Mesothelial cell of epicardium (in vitro differentiated cells): ENCODE measurements at places on chromosomes 3 and 15. TPM values are rescaled to one million over a fixed set of nuclear protein-coding genes. Genes with fewer than 3 reads are reported as not detected.
A peak's percentile ranks its signal among the peaks of the same experiment; 100 is the strongest.

GRCh38 chr3:143314251-143315093 is 194.9 kb downstream of the CHST2 start:
- H3K4me3 ChIP-seq, result no peak overlapping the region
- H3K36me3 ChIP-seq, result no peaks in the 10 kb centered on the region
- H3K27me3 ChIP-seq, result peaks cover 3% of the 10 kb centered on the region
- DNase-seq, result no peak
- peak overlapping the region; percentile 1 for H3K27ac ChIP-seq

Gene CLRN1
- total RNA-seq, result not detected in 3 replicates

DNA sequence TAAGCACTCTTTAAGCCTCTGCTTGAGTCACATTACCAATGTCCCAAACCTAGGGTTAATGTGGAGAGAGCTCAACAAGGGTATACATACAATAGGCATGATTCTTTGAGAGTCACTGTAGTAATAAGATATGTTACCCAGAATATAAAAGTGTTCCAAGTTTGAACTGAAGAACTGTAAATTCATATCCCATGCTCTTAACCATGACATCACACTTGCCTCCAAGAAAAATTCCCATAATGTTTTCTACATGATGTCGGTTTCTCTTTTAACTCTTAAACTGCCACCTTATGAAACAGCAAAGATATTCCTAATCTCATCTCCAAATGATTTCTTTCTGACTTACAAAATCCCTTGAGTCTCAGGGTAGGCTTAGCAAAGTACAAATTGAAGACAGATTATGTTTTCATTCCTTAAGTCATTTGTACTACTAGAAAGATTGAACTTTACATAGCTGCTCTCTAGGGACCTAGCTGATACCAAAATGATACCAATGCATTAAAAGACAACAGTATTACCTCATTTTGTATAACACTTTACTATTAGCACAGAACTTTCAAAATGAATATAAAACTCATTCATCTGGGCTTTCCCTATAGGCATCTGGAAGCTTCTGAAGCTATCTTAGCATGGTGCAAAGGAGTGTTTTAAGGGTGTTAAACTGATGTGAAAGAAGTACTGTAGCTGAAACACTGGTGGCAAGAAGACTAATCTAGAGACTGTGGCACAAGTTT is 127.1 kb downstream of the KCNMB2 start:
- no peak overlapping the region for H3K4me3 ChIP-seq
- DNase-seq, result no peak
- H3K27ac ChIP-seq, result peak overlapping the region; percentile 11
- H3K27me3 ChIP-seq, result no peaks in the 10 kb centered on the region

Gene HMCES
- 26.6 to 31.1 TPM (median 29.6 TPM) in 3 replicates for total RNA-seq

DNA sequence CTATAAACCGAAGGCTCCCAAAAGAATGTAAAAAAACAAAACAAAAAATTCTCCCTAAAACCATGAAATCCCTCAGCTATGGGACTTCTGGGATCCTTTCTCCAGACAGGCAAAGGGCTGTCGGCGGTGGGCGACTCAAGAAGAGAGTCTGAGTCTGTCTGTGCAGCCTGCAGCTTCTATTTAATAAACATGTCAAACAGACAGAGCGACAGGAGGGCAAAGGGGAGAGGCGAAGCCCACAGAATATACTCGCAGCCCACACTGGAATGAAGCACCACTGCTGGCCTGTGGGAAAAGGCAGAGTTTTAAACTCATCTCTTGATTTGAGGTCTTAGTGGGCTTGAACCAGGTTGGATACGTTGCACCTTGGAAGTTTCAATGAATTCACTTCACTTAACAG is 40.2 kb downstream of the ISL2 start:
- no peak for DNase-seq
- H3K36me3 ChIP-seq, result peaks cover 16% of the 10 kb centered on the region
- H3K27ac ChIP-seq, result no peak overlapping the region

- H3K27me3 ChIP-seq, result no peaks in the 10 kb centered on the region
- H3K4me1 ChIP-seq, result peaks cover 40% of the 10 kb centered on the region
- no peak overlapping the region for H3K4me3 ChIP-seq
- no peak for DNase-seq
- peaks cover 11% of the 10 kb centered on the region for H3K36me3 ChIP-seq
- peak overlapping the region; percentile 4 for H3K27ac ChIP-seq
Measured at GRCh38 chr3:29374226-29374625, 93.4 kb downstream of the RBMS3 start.

DNA sequence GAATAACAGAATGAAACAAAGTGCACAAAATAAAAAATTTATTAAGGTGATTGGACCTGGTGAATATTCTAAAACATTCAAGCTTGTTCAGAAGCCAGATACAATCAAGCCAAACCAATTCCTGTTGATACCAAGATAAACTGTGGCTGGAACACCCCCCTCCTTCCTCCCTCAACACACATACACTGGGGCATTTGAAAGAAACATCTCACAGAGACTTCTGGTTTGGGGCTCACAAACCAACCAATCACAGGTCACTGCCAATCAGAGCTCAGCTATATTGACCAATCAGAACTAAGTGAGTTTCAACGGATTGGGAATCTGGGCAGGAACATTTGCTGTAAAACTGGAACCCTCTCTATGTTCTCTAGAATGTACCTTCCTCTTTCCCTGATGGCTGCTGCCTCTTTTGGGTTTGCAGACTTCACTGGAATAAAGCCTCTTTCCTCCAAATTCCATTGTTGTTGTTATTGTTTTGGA is 340.6 kb upstream of the GOLIM4 start:
- H3K27ac ChIP-seq, result no peak overlapping the region
- no peaks in the 10 kb centered on the region for H3K27me3 ChIP-seq
- H3K36me3 ChIP-seq, result peaks cover 12% of the 10 kb centered on the region
- no peak overlapping the region for H3K4me3 ChIP-seq
- H3K4me1 ChIP-seq, result peaks cover 21% of the 10 kb centered on the region
- DNase-seq, result no peak

DNA sequence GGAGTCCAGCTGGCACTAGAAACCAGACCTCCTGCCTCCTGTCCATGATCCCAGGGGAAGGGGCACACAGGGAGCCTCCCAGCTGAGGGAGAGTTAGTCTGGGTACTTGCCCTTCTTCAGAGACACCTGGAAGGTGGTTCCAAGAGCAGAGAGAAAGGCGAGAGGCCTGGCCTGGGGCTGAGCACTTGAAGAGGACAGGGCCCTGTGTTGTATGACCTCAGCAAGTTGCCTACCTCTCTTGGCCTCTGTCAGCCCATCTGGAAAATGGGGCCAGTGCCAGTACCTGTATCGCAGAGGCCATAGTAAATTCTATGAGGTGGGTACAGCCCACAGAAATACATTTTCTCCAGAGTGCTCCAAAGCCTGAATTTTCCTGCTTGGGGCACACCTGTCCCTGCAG is 19.5 kb downstream of the PTH1R start:
- peaks cover 4% of the 10 kb centered on the region for H3K4me1 ChIP-seq
- no peak overlapping the region for H3K27ac ChIP-seq
- no peak for DNase-seq
- no peaks in the 10 kb centered on the region for H3K36me3 ChIP-seq
- no peak overlapping the region for H3K4me3 ChIP-seq
- H3K27me3 ChIP-seq, result peaks cover 17% of the 10 kb centered on the region

Gene NR1I2
- total RNA-seq, result 0.07 to 0.20 TPM (median 0.11 TPM) in 3 replicates
